GM23248 (cell line): ENCODE measurements at places on chromosomes 16 and 17. TPM values are rescaled to one million over a fixed set of nuclear protein-coding genes. Genes with fewer than 3 reads are reported as not detected.

PIRT gene
- not detected in 2 replicates for total RNA-seq

NARF gene
- 55.2 and 69.0 TPM in 2 replicates for total RNA-seq

OR1F1 gene
- total RNA-seq, result 5.3 TPM in 1 of 2 replicates, not detected in the other

LLGL1 gene
- 37.3 and 40.3 TPM in 2 replicates for total RNA-seq

ABCC3 gene
- total RNA-seq, result 28.3 and 32.0 TPM in 2 replicates

MYH8 gene
- total RNA-seq, result not detected in 2 replicates

TMEM204 gene
- total RNA-seq, result 40.0 and 43.1 TPM in 2 replicates

C16orf74 gene
- total RNA-seq, result 3.8 and 13.2 TPM in 2 replicates

SLC6A2 gene
- total RNA-seq, result not detected in 2 replicates

CCL2 gene
- 28.3 and 33.1 TPM in 2 replicates for total RNA-seq

CIBAR2 gene
- total RNA-seq, result not detected in 2 replicates

KCNJ2 gene
- total RNA-seq, result 0.63 and 1.1 TPM in 2 replicates

TSNAXIP1 gene
- 0.65 and 2.4 TPM in 2 replicates for total RNA-seq

KRT40 gene
- total RNA-seq, result not detected in 2 replicates

RGS11 gene
- 2.4 and 7.0 TPM in 2 replicates for total RNA-seq

SKAP1 gene
- not detected in 2 replicates for total RNA-seq

CHST5 gene
- 0.25 TPM in 1 of 2 replicates, not detected in the other for total RNA-seq

FKBP10 gene
- total RNA-seq, result 750 and 759 TPM in 2 replicates

CYBA gene
- total RNA-seq, result 332 and 338 TPM in 2 replicates

IGSF6 gene
- total RNA-seq, result not detected in 2 replicates

MRPL10 gene
- 24.8 and 37.3 TPM in 2 replicates for total RNA-seq

GLTPD2 gene
- 2.2 TPM in 1 of 2 replicates, not detected in the other for total RNA-seq

RNF43 gene
- under 0.01 TPM in 1 of 2 replicates, not detected in the other for total RNA-seq

CD300E gene
- not detected in 2 replicates for total RNA-seq

SLC13A2 gene
- not detected in 2 replicates for total RNA-seq

KLHL10 gene
- total RNA-seq, result 2.3 TPM in 1 of 2 replicates, not detected in the other

INCA1 gene
- total RNA-seq, result 0.32 and 1.0 TPM in 2 replicates

KRT24 gene
- not detected in 2 replicates for total RNA-seq

KRT28 gene
- total RNA-seq, result not detected in 2 replicates
